ENCODE measurements at places on chromosomes 4 and X.

- DNase-seq: no peak
Measured at GRCh38 chr4:27717431-27717755, 856.8 kb downstream of the STIM2 start.

- no peak for DNase-seq
Measured at GRCh38 chrX:123157586-123157985, 26.5 kb upstream of the GRIA3 start.

- DNase-seq: no peak
Measured at GRCh38 chr4:86496094-86497080, 97.7 kb upstream of the PTPN13 start.

GRCh38 chr4:15459706-15460105 lies 10.0 kb upstream of the CC2D2A start:
- no peak for DNase-seq

DNA sequence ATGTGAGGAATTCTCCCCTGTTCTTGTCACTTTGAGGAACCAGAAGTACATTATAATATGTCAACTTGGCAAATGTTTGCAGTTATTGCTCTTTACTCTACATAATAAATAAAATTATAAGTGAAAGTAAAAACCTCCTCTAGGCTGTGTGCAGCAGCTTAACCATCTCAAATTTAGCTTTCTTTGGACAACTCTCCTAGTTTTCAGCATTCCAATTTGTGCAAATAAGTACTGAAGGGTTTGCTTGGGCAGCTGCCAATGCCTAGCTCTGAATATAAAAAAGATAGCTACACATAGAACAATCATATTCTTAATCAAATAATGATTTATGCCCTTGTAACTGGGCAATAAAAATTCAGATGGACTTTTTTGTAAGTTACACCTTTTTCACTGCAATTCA lies 82.5 kb downstream of the GASK1B start:
- no peak for DNase-seq

GRCh38 chr4:61180405-61180804 lies 19.7 kb upstream of the ADGRL3 start:
- DNase-seq: no peak

- no peak for DNase-seq
Measured at GRCh38 chrX:29728639-29729038, 486.7 kb upstream of the MAGEB2 start.

DNA sequence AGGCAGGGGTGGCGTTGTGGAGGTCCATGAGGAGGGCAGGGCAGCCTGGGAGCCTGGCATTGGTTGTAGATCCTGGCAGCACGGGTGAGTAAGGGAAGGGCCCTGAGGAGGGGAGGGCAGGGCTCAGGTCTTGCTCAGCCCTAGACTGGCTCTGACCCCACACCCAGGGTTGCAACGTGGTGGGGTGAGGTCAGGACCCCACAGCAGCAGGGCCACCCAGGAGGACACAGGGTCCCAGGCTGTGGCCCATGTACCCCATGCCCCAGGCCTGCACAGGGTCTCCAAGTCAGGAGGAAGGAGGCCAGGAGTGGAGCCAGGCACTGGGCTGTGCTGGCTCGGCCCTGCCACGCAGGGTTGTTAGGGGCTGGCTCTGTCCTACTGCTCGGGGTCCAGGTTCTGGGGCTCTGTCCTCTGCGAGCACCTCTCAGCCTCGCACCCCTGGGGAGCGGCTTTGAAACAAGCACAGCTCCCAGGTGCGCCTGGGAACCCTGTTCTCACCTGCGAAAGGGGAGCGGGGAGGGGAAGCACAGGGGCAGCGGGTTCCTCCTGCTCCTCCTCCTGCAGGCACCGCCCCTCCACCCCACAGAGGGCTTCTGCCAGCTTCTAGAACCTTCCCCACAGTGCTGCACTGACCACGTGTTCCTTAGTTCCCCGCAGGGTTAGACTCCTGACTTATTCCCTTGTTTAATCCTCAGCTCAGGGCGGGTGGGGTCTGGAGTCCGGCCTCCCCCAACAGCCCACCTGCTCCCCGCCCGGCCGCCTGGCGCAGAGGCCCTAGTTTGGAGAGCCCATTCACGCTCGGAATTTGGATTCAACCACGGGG lies 20.4 kb downstream of the MSANTD1 start:
- no peak for DNase-seq

DNA sequence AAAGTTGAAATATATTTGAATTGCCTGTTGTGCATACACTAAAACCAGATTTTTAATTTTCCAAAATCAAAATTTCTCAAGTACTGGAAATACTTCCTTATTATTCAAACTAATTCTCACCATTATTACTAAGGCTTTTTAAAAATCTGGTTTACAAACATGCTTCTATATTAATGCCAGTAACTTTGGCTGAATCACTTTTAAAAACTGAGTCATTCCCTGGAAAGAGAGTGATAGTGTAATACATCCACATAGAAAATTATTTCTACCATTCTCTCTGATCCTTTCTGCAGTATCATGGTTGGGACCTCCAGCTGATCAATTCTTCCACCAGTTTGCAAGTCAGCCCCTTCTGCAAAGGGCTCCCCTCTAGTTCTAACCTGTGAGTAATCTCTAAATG lies 165.3 kb upstream of the FAM241A start:
- no peak for DNase-seq

DNA sequence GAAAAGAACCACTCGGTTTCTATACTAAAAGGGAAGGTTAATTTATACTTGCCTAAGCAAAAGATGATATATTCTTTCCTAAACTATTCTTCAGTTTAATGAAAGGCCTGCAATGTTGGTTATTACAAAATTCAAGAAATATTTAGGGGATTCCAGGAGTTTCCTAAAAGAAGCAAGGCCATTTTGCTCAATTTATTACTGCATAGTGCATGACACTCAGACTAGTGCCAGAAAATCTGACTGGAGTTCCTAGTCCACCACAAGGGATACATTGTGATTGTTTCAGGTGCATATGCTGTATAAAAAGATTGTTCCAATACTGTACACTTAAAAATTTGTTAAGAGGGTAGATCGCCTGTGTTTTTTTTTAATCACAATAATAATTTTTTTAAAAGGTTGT lies 78.7 kb downstream of the CAPN6 start:
- DNase-seq: no peak

GRCh38 chr4:175411251-175411650 lies 400.8 kb downstream of the GPM6A start:
- no peak for DNase-seq

DNA sequence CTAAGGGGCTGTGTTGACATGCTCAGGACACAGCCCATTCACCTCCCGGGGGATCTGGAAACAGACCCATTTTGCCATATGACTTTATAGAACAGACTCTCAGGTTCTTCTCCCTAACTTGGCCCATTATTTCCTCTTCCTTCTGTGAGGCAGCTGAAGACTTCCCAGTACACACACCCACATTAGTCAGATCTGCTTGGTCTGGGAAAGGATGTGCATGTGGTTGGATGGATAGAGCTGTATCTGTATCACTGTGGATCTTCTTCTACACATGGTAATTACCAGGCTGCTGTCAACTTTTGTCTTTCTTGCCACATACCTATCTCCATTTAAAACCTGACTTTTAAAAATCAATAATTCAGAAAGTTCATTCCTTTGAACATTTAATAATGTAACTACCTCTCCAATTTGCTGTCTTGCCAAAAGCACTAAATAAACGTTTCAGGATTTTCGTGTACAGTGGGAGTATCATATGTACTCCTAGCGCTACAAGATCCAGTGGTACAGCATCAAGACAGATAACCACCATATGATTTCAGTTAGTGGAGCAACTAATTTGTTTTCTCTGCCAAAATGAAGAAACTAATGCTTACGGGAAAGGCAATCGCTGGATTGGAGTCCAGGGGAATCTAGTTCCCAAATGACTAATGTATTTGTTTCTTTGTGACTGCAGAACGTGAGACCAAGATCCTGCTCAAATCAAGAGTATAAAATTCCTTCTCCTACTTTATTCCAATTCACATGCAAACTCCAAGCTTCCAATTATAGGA lies 134.1 kb upstream of the MAP3K15 start:
- DNase-seq: no peak

Measured in stimulated activated CD4-positive, alpha-beta T cell treated with anti-CD3 and anti-CD28 coated beads, Interleukin-1b, Interleukin-23, amount 100 ng/mL, for 1 hour (primary cell).